ENCODE measurements at places on chromosomes 4 and X.

GRCh38 chrX:95721011-95721410 is 963.6 kb upstream of the DIAPH2 start:
- no peak for ATAC-seq

GRCh38 chr4:150664935-150665334 is 83.0 kb downstream of the MAB21L2 start:
- ATAC-seq: no peak

DNA sequence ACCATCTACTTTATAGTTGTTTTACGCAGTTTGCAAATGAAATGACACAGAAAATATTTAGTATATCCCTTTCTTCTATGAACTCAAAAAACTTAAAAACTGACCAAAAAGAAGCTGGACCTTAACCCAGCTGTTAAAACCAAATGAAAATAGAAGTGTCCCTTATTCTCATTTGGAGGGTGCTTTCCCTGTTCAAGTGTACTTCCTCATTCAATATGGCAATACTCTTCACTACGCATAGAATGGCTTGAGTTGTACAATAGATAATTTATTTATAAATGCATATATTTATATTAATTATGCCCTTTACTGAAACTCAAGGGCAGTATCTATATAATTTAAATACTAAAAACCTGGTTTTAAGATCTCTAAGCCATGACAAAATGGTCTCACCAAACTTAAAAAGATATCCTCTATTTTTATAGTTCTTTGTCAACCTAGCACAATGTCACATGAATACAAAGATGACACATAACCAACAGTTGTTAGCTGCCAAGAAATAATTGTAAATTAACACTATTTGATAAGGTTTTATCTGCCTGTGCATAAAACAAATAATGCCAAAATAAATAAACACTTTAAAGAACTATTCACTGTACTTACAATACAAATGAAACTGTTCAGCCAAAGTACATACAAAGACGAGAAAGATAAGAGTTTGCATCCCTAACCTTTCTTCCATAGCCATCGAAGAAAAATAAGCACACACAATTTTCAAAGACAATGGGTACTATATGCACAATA is 25.2 kb downstream of the YTHDC1 start:
- no peak for ATAC-seq

DNA sequence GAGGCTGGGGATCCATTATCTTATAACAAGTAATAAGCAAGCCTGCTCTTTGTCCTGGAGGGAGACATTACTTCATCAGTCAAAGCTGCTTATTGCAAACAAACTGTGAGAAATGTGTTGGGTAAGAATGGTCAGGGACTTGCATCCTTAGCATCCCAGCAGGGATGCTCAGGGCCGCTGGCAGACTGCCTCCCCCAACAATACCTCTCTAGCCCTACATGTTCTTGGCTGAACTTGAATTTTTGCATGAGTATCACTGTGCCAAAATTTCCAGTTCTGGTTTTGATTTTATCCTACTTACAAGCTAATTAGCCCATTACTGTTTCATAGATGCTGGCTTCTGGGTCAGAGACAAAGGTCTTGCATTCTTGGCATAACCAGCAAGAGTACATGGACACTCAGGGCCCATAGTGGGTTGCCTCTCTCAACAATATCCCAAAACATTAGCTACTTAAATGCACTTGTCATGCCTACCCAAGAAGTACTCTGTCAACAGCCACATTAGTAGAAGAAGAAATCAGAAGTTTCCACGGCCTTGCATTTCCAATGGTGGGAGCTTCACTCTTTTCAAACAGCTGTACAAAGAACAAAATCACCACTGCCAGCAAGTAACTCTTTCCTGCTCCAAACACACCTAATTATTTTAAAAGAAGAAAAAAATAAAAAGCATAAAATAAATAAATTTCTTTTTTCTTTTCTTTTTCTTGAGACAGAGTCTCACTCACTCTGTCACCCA is 41.9 kb upstream of the NEUROG2 start:
- ATAC-seq: no peak

GRCh38 chrX:32395878-32396277 is 815.5 kb downstream of the DMD start:
- ATAC-seq: no peak

DNA sequence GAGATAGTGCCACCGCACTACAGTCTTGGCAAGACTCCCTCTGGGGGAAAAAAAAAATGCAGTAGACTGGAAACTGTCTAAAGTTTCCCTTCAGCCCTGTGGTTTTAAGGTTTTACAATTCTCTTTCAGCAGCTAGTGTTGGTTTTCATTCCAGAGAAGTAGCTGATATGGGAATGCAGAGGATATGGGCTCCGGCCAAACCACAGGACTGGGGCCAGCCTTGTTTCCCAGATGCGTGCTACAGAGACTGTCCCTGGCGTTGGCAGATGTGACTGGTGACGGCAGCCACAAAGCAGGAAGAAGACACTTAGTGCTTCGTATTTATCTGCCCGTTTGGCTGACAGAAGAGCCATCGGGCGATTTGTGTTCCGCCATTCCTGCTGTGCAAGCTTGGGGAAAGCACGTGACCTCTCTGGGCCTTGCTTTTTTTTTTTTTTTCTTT is 43.2 kb downstream of the ZBTB49 start:
- ATAC-seq: peak; percentile 48

- ATAC-seq: no peak
Measured at GRCh38 chr4:32564626-32565025, 1844.5 kb downstream of the PCDH7 start.
